SK-N-DZ (cell line): ENCODE measurements at places on chromosomes 1 and 21.

GRCh38 chr1:11664336-11665065 lies 501 bp downstream of the FBXO6 start:
- no peak for DNase-seq

GRCh38 chr1:34715139-34715538 lies 39.7 kb upstream of the GJB5 start:
- no peak for DNase-seq

DNA sequence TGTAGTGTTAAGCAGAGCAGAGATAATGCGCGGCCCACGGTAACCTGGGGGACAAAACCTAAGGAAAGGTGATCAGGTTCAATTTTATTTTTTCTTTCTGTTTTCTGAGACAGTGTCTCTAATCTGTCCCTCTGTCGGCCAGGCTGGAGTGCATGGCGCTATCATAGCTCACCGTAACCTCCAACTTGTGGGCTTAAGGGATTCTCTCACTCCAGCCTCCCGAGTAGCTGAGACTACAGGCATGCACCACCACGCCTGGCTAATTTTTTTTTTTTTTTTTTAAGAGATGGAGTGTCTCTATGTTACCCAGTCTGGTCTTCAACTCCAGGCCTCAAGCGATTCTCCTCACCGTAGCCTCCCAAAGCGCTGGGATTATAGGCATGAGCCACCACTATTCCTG lies 724 bp upstream of the ANKRD35 start:
- no peak for DNase-seq

DNA sequence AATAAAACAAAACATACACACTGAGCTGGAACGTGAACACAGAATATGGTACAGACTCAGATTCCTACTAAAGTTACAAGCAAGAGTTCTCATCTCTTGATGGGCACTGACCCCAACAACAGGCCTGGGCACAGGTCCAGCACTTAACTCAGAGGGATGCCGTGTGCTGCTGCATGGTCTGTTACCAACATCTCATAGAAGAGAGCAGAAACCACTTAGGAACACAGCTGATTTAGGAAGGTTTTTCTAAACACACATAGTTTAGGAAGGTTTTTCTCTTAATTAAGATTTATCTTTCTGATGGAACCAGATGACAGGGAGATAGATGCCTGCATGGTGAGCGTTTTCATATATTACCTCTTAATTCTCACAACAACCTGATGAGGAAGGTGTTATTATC lies 1.5 kb downstream of the GCLM start:
- peak; percentile 8 for DNase-seq
